Karpas-422 (cell line): ENCODE measurements at places on chromosomes 6 and 20. TPM values are rescaled to one million over a fixed set of nuclear protein-coding genes. Genes with fewer than 3 reads are reported as not detected.

The LTA gene
- total RNA-seq, result 71.1 and 128 TPM in 2 replicates

DNA sequence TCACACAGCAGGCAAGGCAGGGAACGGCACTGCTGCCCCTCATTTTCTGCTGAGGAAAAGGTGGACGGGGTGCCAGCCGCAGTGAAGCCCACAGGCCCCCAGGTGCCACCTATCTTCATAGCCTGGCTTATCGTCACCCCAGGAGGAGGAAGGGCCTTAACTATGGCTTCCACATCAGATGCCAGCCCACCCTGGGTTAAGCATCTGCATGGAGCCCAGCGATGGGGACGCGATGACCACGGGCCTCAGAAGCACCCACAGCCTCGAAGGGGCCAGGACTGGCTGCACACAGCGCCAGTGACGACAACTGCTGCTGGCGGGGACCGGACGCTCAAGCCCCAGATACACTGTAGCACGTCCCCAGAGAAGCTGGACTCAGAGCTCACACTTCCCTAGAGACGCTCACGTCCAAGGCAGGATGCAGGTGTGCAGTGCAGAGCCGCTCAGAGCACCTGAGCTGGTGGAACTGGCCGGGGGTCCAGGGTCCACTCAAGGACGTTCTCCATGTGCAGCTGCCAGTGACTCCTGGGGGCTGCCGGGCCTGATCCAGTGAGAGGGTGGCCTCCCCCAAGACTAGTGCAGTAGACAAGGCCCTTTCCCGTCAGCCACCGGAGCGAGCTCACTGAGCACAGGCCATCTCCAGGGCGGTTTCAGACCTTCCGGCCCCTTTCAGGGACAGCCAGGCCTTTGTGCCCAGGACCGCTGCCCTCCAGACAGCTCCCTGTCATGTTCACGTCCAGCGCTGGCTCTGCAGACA lies 83.0 kb downstream of the YTHDF1 start:
- DNase-seq, result no peak

DNA sequence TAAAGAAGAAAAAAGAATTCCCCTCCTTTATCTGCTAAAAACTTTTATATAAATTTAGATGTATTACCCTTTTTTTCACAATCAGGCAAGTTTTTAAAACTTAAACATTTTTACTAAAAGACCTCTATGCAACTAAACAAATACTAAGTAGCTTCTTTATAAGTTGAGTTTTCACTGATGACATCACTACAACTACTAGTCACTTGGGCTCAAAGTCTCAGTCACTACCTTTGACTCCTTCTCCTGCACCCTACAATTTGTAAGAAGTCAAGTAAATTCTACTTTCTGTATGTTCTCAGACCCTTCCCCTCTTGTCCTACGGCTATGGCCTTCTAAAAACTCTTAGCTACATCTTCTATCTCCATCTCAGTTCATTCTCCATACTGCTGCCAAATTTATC lies 11.2 kb downstream of the SUPT3H start:
- no peak for DNase-seq

DNA sequence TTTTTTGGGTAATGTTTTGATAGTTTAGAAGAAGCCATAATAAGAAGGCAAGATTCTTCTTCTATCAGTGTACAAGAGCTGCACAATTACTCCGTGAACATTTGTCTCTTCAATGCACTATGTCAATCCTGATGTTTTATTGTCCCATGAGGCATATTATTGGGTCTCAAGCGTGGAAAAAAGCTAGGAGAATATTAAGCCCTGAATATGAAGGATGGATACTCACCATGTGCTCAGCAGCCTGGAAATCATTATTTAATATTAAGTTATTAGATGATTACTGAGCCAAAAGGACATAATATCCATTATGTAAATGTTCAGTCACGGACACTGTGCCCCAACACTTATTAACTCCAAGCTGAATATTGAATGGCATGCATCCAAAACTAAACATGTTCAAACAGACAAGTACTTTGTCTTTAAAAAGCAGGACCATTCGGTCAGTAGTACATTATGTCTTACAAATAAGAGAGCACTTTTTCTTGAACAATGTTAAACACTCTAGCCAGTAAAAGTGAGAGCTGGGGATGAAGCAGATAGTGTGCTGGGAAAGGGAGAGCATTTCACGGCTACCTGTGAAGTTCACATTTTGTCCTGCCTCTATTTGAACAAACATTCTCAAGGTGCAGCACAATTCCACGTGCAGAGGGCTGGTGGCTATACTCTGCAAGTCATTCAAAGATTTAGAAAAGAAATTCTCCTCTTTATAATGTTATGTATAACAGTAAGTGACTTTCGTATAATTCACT lies 70.6 kb upstream of the CNR1 start:
- no peak for DNase-seq

DNA sequence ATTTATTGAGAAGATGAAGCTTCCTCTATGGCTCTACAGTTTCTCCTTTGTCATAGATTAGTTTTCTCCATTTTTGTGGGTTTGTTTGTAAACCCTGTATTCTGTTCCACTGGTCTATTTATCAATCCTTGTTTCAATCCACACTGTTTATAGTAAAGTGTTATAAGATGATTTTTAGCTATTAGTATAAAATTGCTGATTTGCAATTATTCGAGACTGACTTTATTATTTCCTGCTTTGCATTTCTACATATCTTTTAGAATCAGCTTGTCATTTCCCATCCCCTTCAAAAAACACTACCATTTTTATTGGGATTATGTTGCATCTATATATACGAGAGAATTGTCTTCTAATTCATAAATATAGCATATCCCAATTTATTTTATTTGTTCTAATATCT lies 325.9 kb upstream of the EPHA7 start:
- DNase-seq, result no peak

GRCh38 chr6:132907914-132908313 lies 93.5 kb downstream of the RPS12 start:
- no peak for DNase-seq

- DNase-seq, result peak; percentile 92
Observed at GRCh38 chr6:43724914-43725642, 37.5 kb upstream of the MRPS18A start.
